NCI-H1092 (cell line): ENCODE measurements at places on chromosomes 2 and 18.
A peak's percentile ranks its signal among the peaks of the same experiment; 100 is the strongest.

DNA sequence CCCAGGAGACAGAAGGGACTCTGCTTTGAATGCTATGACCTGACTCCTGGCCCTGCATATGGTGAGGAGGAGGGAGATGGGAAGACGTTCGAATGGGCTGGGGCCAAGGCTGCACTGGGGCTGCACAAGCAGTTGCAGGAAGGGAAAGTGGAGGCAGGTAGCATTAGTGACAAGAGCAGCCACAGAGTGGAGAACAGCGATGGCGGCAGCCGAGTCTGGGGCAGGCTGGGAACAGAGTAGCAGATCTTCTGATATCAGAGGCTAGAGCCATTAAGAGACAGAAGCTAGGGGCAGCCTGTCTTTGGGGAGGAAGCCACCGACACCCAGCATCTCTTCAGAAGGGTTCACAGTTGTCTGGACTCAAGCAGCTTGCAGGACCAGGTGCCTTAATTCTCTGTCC is 50.1 kb downstream of the ST3GAL5 start:
- no peak for DNase-seq

GRCh38 chr2:54522624-54523281 is 66.6 kb downstream of the SPTBN1 start:
- peak; percentile 49 for DNase-seq

GRCh38 chr2:18398833-18399232 is 161.6 kb downstream of the RDH14 start:
- no peak for DNase-seq

- DNase-seq, result no peak
Observed at GRCh38 chr2:197145471-197146056, 165.0 kb downstream of the ANKRD44 start.

DNA sequence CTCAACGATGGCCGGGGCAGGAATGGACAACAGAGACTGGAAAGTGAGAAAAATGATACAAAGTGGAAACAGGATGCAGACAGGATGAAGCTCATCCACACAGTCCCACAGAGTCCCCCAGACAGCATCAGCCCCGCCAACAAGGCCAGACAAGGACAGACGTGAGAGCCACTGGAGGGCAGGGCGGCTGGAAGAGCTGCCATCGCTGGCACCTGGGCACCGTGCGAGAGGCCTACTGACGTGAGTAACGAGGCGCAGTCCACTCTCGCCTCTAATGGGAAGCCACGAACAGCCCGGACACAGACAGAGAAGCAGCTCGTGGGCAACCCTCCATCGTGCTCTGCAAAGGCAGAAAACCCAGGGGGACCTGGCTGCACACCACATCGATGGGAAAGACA is 17.1 kb downstream of the HDAC4 start:
- no peak for DNase-seq

DNA sequence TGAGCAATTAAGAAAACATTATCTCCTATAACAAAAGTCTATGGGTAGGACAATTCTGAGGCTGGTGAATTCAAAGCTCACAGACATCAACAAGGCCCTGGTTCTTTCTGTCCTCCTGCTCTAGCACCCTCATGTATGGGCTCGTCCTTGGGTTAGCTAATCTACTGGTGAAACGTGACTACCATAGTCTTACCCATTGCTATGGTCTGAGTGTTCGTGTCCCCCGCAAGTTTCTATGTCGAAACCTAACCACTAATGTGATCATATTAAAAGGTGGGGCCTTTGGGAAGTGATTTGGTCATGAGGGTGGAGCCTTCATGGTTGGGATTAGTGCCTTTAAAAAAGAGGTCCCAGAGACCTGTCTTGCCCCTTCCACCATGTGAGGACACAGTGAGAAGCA is 564.7 kb downstream of the TNS1 start:
- DNase-seq, result no peak

- DNase-seq, result no peak
Observed at GRCh38 chr2:1162768-1163584, 212.3 kb downstream of the SNTG2 start.

DNA sequence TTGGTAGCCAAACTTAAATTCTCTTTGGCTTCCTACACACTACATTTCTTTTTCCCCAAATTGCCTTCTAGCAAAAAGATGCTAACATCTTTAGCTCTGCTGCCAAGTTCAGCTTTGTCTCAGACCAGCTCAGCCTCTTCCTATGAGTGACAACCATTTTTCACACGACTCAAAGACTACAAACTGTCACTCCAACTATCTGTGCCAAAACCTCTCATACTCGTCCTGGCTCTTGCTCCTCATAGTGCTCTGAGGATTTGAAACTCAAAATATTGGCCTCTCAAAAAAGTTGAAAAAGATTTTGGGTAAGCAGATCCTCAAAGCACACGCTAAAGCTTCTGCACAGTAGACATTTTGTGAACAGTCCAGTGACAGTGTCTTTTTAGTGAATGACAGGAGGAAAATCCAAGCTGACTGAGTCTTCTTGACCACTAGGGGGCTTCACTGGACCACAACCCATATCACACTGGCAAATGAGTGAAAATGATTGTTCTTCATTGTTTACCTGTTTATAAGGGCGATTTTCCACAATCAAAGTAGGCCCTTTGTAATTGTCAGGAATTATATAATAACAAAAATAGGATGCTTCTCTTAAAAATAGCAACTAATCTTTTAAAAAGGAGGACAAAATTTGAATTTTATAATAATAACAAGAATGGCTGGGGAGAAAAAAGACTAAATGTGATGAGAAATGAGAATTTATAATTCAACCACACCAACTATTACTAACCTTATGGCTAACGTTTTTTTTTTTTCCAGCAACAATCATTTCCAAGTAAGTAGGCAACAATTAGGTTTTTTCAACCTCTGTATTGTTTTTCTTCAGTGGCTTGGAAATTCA is 85.5 kb upstream of the PGAP1 start:
- peak; percentile 26 for DNase-seq

DNA sequence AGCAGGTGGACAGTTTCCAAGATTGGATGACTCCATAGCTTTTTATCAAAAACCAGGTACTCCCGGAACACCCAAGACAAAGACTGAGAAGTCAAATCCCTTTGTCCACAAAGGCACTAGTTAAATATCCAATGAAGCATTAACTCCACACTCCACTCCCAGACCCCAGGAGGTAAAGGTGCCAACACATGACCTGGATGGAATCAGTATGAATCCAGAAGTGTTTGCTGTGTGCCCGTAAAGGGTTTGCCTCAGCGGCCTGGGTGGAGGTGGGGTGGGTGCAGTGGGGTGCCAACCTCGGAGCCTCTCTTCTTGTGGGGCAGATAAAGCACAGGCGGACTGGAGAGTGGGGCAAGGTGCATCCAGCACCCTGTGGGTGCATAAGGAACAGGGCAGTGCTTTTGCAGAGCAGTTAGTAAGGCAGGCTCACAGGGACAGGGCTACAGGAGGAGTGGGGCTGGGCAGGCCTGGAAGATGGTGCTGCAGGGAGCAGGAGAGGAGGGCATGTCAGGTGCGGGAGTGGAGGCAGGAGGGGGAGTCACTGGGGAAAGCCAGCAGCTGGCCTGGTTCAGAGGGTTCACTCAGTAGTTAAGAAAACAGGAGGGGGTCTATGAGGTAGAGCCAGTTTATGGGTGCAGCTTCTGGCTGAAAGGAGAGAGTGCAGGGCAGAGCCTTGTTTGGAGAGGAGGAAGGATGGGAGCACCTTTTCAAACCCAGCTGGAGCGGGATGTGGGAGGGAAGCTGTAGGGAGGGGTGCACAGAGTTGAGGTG is 208.4 kb upstream of the SMAD2 start:
- peak; percentile 92 for DNase-seq

GRCh38 chr2:170882758-170883157 is 46.3 kb upstream of the GORASP2 start:
- DNase-seq, result no peak

- no peak for DNase-seq
Observed at GRCh38 chr18:49837889-49838288, 24.6 kb upstream of the ACAA2 start.

DNA sequence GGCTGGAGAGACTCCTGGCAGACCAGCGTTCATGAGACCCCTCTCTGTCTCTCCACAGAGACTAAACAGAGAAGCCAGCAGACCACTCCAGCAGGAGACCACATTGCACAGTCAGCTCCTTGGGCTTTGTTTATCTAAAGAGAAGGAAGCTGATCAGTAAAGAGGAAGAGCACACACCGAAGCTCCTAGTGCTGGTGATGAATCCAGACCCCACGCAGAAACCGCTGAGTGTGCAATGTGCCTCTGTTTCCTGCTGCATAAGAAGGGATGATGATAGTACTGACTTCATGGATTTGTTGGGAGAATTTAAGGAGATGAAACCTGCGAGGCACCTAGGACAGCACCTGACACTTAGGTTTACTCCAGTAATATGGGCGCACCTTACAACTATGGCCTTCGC is 544.1 kb upstream of the ID2 start:
- DNase-seq, result no peak

DNA sequence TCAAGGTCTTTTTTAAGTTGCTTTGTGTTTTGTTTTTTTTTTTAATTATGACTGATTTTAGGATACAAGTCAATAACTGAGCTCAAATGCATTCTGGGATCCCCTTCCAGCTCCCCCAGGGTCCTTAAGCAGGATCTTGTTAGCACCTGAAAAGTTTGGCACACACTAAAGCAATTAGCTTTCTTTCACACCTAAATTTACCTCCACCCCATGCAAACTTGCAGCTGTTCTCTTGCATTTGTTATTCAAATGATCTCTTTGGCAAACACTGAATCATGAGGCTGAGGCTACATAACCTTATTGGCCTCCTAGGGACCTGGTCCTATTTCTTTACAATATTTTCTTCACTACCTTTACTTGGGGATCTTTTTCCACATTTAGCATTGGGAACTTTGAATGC is 2026.1 kb upstream of the CELF4 start:
- no peak for DNase-seq

DNA sequence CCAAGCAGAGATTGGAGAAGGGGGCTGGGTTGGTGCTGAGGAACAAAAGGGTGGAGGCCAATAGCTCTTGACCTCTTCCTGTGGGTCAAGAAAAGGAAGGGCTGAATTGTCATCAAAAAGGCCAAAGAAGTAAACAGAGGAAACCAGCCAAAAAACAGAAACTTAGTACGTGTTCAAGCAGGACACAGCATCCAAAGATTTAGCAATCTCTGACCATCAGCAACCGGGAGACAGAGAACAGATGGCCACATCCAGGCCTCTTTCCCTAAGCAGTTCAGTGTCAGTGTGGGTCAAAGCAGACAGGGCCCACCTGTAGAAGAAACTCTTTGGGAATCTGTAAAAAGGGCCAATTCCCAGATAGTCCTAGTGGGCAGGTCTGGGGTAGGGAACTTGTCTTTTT is 2.9 kb downstream of the DNPEP start:
- DNase-seq, result no peak

- no peak for DNase-seq
Observed at GRCh38 chr2:62934517-62934916, 116.1 kb upstream of the OTX1 start.

GRCh38 chr2:204514439-204514838 is 30.8 kb upstream of the PARD3B start:
- no peak for DNase-seq

GRCh38 chr2:124534028-124534427 is 508.9 kb downstream of the CNTNAP5 start:
- DNase-seq, result no peak

DNA sequence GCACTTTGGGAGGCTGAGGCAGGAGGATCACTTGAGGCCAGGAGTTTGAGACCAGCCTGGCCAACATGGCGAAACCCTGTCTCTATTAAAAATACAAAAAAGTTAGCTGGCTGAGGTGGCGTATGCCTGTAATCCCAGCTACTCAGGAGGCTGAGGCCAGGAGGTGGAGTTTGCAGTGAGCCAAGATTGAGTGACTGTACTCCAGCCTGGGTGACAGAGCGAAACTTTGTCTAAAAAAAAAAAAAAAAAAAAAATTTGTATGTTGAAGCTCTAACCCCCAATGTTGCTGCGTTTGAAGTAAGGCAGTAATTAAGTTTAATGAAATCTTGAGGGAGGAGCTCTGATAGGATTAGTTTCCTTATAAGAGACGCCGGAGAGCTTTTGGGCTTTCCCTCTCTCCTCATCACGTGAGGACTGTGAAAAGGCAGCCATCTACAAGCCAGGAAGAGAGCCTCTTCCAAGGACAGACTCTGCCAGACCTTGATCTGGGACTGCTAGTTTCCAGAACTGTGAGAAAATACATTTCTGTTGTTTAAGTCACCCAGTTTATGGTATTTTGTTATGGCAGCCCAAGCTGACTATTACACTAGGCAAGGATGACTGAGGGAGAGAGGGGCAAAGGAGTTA is 11.5 kb upstream of the PNPT1 start:
- no peak for DNase-seq

GRCh38 chr2:24540011-24540477 is 49.0 kb downstream of the NCOA1 start:
- no peak for DNase-seq
